ENCODE measurements at places on chromosomes 3 and 15. TPM values are rescaled to one million over a fixed set of nuclear protein-coding genes. Genes with fewer than 3 reads are reported as not detected.

GRCh38 chr15:38810686-38811085 lies 246.1 kb upstream of the RASGRP1 start:
- no peak overlapping the region for H3K4me3 ChIP-seq
- no peak overlapping the region for H3K27ac ChIP-seq
- H3K36me3 ChIP-seq: no peaks in the 10 kb centered on the region

DNA sequence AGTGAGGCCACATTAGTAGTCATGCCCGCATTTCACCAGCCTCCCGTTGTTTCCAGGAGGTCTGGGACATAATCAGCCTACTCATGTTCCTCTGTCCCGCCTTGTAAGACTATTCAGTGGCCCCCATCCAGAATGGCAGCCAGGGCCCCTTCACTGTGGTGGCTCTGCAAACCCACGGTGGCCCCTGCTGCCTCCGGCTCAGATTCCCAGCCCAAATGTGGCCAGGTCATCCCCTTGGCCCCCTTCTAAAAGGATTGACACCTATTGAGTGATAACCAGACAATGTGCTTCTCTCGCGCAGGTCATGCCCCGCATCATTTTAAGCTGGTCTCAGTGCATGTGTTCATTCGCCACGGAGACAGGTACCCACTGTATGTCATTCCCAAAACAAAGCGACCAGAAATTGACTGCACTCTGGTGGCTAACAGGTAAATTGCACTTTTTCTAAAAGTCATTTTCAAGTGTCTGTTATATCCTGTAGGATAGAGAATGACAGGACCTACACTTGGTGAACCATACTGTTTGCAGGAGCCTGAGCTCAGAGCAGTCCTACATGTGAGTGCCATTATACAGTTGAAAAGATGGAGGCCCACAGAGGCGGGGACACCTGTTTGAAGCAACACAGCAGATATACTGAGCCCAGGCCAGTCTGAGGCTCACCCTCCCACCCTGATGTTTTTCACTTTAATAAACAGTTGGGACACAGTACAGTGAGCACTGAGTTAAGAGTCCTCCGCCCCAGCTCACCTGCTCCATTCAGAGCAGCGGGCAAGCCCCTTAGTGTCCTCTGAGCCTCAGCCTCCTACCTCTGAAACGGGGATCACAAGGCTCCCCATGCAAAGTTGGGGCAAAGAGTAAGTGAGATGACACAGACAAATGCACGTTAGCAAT lies 47.7 kb downstream of the PXYLP1 start:
- peaks cover 22% of the 10 kb centered on the region for H3K4me1 ChIP-seq
- no peaks in the 10 kb centered on the region for H3K27me3 ChIP-seq
- DNase-seq: no peak
- no peaks in the 10 kb centered on the region for H3K36me3 ChIP-seq
- no peak overlapping the region for H3K4me3 ChIP-seq
- H3K27ac ChIP-seq: peak overlapping the region; percentile 26

GRCh38 chr3:24641628-24642027 lies 147.0 kb upstream of the THRB start:
- H3K27ac ChIP-seq: no peak overlapping the region
- DNase-seq: no peak
- peaks cover 8% of the 10 kb centered on the region for H3K27me3 ChIP-seq
- H3K36me3 ChIP-seq: no peaks in the 10 kb centered on the region
- H3K4me1 ChIP-seq: no peaks in the 10 kb centered on the region
- H3K4me3 ChIP-seq: no peak overlapping the region

DNA sequence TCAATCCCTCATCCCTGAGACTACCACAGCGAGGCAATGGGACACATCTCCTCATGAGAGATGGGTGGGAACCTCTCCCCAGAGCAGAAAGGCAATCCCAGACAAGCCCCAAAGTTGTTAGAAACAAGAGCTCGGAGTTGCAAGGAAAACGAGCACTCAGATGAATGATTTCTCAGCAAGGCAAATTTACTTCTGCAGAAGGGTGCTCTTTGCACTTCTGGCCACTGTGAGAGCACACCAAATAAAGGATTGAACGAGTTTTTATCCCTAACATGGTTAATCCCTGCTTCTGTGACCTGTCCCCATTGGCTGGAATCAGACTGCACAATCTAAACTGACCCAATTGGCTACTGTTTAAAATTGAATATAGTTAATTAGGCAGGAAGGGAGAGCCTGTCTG lies 339.1 kb upstream of the POU1F1 start:
- H3K27ac ChIP-seq: no peak overlapping the region
- no peak overlapping the region for H3K4me3 ChIP-seq
- no peak for DNase-seq
- no peaks in the 10 kb centered on the region for H3K27me3 ChIP-seq
- no peaks in the 10 kb centered on the region for H3K4me1 ChIP-seq
- peaks cover 7% of the 10 kb centered on the region for H3K36me3 ChIP-seq

GRCh38 chr3:50652709-50653108 lies 22.0 kb upstream of the DOCK3 start:
- DNase-seq: no peak
- peaks cover 8% of the 10 kb centered on the region for H3K4me1 ChIP-seq
- H3K4me3 ChIP-seq: no peak overlapping the region
- no peak overlapping the region for H3K27ac ChIP-seq

GRCh38 chr3:16257309-16257708 lies 7.4 kb downstream of the DPH3 start:
- H3K27ac ChIP-seq: no peak overlapping the region
- no peak for DNase-seq
- peaks cover 12% of the 10 kb centered on the region for H3K36me3 ChIP-seq
- no peak overlapping the region for H3K4me3 ChIP-seq
- no peaks in the 10 kb centered on the region for H3K27me3 ChIP-seq

DNA sequence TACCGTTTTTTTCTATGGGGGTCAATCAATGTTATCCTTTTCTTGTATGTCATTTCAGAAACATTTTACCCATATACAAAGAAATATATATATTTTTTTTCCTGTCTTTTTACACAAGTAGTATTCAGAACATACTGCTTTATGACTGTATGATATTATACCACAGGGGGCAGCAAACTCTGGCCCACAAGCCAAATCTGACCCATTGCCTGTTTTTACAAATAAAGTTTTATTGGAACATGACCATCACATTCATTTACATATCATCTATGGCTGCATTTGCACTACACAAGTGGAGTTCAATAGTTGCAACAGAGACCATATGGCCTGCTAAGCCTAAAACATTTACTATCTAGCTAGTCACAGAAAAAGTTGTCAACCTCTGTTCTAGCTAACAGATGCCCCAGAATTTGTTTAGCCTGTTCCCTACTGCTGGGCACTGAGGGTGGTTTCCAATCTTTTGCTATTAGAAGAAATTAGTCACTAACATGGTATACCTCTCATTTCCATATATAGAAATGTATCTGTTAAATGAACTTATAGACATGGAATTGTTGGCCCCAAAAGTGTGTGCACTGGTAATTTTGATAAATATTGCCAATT lies 57.7 kb downstream of the BFSP2 start:
- no peaks in the 10 kb centered on the region for H3K4me1 ChIP-seq
- no peak overlapping the region for H3K27ac ChIP-seq
- H3K36me3 ChIP-seq: no peaks in the 10 kb centered on the region
- no peak overlapping the region for H3K4me3 ChIP-seq
- H3K27me3 ChIP-seq: no peaks in the 10 kb centered on the region
- DNase-seq: no peak

- H3K27me3 ChIP-seq: peaks cover 52% of the 10 kb centered on the region
- DNase-seq: no peak
- no peak within 1 kb of the TSS for H3K4me3 ChIP-seq
- no peak within 1 kb of the TSS for H3K27ac ChIP-seq
Observed at GRCh38 chr15:100879464-100880138, at the start of gene ALDH1A3. Gene ALDH1A3 (plus strand): TSS chr15:100879831. CDS start chr15:100879908, 77 bp downstream.

DNA sequence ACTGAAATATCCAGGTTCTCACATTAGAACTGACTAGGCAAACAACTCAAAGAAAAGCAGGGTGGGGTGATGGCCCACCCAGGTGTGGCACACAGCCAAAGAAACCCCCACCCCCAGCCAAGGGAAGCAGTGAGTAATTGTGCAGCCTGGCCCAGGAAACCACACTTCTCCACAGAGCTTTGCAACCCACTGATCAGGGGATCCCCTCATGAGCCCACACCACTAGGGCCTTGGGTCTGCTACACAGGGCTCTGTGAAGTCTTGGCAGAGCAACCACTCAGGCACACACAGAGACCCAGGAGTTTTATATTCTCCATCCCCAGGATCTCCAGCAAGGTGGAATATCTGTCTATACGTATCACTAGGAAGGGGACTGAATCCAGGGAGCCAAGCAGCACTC lies 22.2 kb upstream of the TRIM42 start:
- DNase-seq: no peak
- H3K4me3 ChIP-seq: no peak overlapping the region
- H3K36me3 ChIP-seq: no peaks in the 10 kb centered on the region
- no peaks in the 10 kb centered on the region for H3K4me1 ChIP-seq

DNA sequence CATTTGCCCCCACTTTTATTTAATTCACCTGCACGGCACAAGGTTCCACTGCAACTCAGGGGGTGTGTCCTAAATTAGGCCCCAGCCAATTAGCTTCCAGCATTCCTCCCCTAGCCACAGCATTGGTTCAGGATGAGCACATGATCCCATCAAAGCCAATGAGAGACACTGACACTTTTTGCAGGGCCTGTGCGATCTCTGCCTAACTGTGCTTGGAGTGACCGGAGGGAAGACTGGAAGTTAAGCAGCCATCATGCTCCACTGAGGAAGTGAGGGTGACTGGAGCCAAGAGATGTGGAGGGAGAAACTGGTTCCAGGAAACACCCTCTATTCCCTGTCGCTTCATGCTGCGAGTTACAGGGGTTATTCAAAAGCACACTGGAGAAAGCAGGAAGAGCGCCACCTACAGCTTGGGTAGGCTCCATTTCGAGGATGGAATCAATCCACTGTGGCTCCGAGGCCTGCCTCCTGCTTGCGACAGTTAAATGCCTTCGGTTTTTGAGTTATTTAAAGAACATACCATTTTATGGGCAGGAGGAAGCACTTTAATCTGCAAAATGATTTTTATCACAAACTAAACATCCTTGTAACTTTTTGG lies 122.2 kb upstream of the WNT5A start:
- no peak for DNase-seq
- H3K4me3 ChIP-seq: no peak overlapping the region
- no peaks in the 10 kb centered on the region for H3K36me3 ChIP-seq
- no peak overlapping the region for H3K27ac ChIP-seq
- H3K27me3 ChIP-seq: no peaks in the 10 kb centered on the region

DNA sequence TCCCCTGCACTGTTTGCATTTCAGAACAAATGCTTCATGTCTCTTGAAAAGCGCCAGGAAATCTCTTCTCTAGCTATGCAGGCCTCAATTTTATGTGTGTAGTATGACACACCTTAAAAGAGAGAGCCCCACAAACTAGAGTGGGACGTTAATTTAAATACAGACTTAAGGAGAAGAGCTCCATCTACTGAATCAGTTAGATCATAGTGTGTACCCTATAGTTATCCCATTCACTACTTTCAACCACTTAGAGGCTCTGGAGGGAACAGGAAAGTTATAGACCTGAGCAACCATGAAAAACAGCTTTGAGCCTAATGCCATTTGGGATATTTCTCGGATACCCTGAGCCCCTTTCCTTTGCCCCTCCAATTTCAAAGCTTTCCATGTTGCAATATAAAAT lies 153.7 kb downstream of the TIGIT start:
- H3K27ac ChIP-seq: no peak overlapping the region
- H3K36me3 ChIP-seq: no peaks in the 10 kb centered on the region
- no peak overlapping the region for H3K4me3 ChIP-seq
- no peaks in the 10 kb centered on the region for H3K4me1 ChIP-seq
- peaks cover 6% of the 10 kb centered on the region for H3K27me3 ChIP-seq
- no peak for DNase-seq

DNA sequence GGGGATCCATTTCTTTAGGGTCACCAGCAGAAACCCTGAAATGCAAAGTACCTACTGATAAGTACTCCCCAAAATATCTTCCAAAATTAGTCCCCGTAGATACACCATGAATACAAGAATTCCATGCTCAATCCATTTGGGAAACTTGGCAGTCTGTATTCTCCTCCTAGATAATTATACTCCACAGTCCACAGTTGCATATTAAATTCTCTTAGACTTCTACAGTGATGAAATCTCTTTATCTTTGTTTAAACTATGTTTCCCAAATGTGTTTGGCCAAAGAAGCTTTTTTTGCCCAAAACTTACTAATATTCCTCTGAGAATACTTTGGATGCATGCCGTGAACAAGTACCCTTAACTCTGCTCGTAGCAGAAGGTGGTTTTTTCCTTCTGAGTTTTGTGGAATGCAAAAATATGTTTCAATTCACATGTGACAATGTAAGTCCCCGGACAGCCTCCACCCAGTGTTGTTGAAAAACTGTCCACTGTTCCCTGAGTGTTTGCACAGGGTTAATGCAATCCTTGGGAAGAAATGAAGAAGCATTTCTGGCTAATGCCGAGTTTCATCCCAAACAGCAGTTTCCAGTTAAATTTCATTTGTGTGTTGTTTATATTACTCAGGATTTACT lies 126.7 kb downstream of the ARNT2 start:
- no peak for DNase-seq
- H3K27ac ChIP-seq: no peak overlapping the region
- H3K27me3 ChIP-seq: peaks cover 44% of the 10 kb centered on the region
- H3K4me3 ChIP-seq: no peak overlapping the region
- H3K36me3 ChIP-seq: peaks cover 4% of the 10 kb centered on the region

DNA sequence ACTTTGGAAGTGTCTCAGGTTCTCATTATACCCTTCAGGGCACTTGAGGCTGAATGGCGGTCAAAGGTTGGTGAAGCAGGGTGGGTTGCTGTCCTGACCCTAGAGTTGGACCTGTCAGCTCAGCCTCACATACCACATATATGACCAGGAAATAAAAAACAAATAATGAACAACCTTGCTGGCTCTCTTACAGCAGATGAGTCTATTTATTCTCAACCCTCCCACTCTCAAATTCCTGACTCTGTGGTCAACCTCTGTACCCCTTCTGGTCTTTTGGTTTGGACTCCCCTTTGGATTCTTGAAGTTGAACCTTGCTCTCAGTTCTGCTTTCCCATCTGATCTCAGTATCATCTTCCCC lies 16.9 kb downstream of the PPP2R3A start:
- H3K4me1 ChIP-seq: no peaks in the 10 kb centered on the region
- H3K36me3 ChIP-seq: no peaks in the 10 kb centered on the region
- H3K27me3 ChIP-seq: peaks cover 11% of the 10 kb centered on the region
- H3K4me3 ChIP-seq: no peak overlapping the region
- no peak for DNase-seq
- H3K27ac ChIP-seq: no peak overlapping the region

GRCh38 chr15:29309139-29309538 lies 39.5 kb upstream of the NSMCE3 start:
- no peak for DNase-seq
- peaks cover 24% of the 10 kb centered on the region for H3K27me3 ChIP-seq
- no peaks in the 10 kb centered on the region for H3K4me1 ChIP-seq
- no peaks in the 10 kb centered on the region for H3K36me3 ChIP-seq
- no peak overlapping the region for H3K27ac ChIP-seq

- H3K27ac ChIP-seq: no peak overlapping the region
- peaks cover 8% of the 10 kb centered on the region for H3K36me3 ChIP-seq
- peaks cover 19% of the 10 kb centered on the region for H3K27me3 ChIP-seq
- H3K4me1 ChIP-seq: peaks cover 3% of the 10 kb centered on the region
- no peak overlapping the region for H3K4me3 ChIP-seq
Observed at GRCh38 chr3:45154641-45155147, 8.5 kb upstream of the CDCP1 start.

CYP8B1 gene
- 0.14 TPM for total RNA-seq

TMOD2 gene
- total RNA-seq: 2.6 TPM
